Right renal pelvis (tissue), 4 donors: ENCODE measurements at places on chromosomes 1 and 21. TPM values are rescaled to one million over a fixed set of nuclear protein-coding genes. Genes with fewer than 3 reads are reported as not detected.

GRCh38 chr1:37055631-37056030, 21.3 kb upstream of the GRIK3 start:
- no peak for DNase-seq

- no peak for DNase-seq
Measured at GRCh38 chr1:161491472-161491871, 13.8 kb upstream of the FCGR2A start.

DNA sequence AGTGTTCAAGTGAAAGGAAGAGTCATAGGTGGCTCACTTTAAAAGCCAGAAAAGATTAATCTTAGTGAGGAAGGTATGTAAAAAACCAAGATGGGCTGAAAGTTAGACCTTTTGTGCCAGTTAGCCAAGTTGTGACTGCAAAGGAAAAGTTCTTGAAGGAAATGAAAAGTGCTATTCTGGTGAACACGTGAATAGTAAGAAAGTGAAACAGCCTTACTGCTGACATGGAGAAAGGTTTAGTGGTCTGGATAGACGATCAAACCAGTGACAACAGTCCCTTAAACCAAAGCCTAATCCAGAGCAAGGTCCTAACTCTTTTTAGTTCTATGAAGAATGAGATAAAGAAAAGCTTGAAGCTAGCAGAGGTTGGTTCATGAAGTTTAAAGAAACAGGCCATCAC, 106.4 kb downstream of the CTH start:
- DNase-seq = no peak

- no peak for DNase-seq
Measured at GRCh38 chr1:234549447-234550021, 60.4 kb downstream of the IRF2BP2 start.

The ILF2 gene
- 285 TPM for polyA plus RNA-seq

The C4BPA gene
- polyA plus RNA-seq = 0.66 TPM

- DNase-seq = no peak
Measured at GRCh38 chr1:225607355-225607754, 45.6 kb downstream of the ENAH start.

DNA sequence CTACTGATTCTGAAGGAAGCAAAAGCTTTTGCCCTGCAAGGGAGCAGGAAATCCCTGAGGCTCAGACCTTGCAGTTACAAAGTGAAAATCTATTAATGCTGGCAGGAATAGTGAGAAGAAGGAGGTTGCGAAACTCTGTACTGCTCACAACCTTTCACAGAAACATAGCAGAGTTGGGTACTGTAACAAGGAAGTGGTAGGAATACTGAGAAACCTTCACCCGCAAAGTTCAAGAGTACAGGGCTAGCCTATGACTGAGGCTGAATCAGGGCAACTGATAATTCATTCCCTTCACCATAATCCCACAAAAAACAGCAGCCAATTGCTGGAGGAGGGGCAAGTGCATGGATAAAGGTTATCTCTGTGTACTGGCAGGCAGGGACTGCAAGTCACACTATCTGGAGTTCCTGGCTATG, 23.9 kb upstream of the KCTD3 start:
- DNase-seq = no peak

The TMOD4 gene
- 0.89 TPM for polyA plus RNA-seq

GRCh38 chr1:20551161-20551560, 1.2 kb upstream of the FAM43B start:
- DNase-seq = no peak

DNA sequence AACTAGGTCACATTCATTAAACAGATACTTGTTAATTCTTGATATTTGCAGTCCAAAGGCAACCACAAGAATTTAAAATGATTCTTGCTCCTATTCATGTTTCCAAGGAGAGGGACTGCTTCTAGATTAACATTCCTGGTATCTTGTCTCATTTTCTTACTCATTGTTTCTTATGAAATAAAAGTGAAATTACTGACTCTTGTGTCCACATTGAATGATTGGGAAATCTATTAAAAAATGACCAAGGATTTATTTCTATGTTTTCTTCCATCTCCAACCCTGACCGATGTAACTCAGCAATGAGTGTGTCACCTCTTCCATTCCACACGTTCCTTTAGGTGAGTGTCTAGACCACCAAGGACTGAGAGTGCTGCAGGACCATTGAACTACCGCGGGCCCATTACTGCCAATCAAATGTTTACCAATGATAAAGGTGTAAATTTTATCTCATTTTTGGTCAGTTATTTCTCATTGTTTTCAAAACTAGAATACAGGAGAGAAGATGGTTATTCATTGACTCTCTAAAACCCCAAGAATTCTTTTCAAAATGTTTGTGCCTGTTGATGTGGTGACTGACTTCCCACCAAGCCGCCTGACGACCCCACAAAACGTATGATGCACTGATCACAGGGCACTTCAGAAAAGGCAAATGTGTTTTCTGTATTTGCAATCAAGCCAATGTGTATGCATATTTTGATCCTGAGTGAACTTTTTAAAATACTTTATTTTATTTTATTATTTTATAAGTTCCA, 414.6 kb upstream of the PTBP2 start:
- no peak for DNase-seq

DNA sequence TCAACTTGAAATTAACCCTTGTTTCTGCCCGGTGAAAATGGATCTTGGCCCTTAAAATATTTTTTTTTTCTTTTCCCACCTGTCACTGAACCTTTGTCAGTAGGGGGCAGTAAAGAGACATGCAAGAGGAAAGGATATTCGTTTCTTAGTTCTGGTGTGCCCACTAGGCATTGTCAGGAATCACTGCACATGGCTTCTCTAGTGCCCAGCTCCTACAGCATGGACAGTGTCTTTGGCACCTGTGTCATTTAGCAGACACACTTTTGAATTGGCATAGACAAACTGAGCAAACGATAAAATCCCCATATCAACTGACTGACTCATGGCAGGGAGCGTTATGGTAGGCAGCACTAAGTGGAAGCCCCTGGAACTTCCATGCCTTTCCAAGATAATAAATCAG, 1048.1 kb downstream of the BRINP3 start:
- DNase-seq = no peak

DNA sequence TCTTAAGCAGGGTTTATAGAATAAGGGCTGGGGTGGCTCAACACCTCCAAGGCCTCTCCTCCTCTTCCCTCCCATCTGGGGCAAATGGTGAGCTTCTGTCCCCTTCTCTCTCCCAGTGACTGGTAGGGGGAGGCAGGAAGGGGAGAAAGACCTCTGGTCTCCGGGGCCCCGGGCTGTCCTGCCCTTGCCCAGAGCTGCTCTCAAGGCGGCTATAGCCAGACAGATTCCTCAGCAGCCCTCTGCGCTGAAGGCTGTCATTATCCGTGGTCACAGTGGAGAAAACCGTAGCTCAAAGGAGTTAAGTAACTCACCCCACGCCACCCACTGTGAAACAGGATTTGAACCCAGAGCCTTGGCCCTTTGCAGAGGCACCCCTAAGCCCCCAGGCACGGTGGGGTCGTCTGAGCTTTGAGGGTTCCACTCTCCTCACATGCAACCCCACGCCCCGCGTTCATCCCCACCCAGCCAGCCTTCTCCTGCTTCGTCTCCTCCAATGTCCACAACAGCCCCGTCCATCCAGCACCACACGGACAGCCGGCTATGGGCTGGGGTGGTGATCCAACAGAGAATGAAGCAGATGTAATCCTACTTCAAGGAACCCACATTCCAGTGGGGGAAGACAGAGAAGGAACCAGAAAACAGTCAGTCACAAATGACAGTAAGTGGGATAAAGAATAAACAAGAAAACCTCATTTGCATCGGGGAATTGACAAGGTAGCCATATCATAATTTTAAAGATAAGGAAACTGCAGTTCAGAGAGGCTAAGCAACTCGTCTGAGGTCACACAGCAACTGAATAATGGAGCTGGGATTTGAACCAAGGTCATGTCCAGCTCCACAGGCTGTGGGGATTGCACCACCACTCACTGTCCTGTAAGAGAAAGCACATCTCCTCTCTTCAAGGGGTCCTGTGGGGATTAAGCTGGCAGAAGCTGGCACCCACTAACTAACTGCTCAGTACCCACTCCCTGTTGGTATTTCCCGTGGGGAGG, 31.8 kb downstream of the DHRS3 start:
- no peak for DNase-seq

GRCh38 chr1:64269558-64269884, 66.1 kb downstream of the UBE2U start:
- no peak for DNase-seq

The GSTM3 gene
- 281 TPM for polyA plus RNA-seq

DNA sequence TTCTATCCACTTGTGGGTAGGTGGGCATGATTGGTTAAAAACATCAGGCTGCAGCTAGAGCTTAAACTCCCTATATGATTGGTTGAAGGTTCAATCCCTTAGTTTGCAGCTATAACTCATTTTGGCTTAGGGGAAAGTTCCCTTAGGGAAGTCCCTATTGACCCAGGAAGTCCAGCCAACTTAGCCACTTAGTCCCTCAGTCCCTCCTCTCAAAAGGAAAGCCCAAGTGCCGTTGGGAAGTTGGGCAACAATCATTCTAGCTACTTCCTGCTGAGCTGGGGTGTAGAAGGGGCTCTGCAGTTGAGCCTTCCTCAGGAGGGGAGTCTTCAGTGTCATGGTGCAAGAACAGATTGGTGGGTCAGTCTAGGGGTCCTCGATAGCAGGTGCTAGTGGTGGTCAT, 12.2 kb downstream of the MSTO1 start:
- DNase-seq = no peak

GRCh38 chr1:4105300-4105880, 205.3 kb upstream of the C1orf174 start:
- no peak for DNase-seq
